ENCODE measurements at places on chromosomes 1 and 21.

GRCh38 chr1:182101415-182102042 is 40.0 kb upstream of the ZNF648 start:
- DNase-seq: no peak

GRCh38 chr1:87243573-87243972 is 85.1 kb upstream of the LMO4 start:
- DNase-seq: no peak

- DNase-seq: no peak
Observed at GRCh38 chr1:16175610-16176553, 20.0 kb upstream of the EPHA2 start.

DNA sequence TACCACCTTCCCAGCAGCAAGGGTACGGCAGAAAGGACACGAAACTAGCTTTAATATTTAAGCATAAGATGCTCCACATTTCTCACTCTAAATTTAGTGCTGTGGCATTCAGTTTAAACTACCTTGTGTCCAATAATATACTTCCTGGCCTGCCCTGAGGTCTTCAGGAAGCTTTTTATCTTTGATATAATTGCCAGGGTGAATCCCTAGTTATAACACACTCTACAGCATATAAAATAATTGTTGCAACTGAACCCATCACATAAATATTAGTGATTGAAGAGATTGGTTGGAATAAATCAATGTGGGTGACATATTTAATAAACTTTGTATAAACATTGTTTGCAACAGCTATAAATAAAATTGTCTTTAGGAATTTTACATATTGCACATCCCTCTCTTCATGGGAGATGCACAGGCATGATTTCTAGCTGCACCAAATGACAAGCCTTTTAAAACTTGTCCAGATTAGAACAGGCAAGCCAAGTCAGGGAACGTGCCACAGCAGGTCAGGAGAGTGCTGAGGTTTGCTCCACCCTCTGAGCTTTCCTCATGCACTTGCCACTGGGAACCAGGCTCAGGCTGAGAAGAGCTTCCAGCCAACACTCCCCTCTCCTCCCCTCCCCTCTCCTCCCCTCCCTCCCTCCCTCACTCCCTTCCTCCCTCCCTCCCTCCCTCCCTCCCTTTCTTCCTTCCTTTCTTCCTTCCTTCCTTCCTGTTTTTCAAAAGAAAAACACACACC is 623.2 kb upstream of the PKN2 start:
- DNase-seq: no peak

DNA sequence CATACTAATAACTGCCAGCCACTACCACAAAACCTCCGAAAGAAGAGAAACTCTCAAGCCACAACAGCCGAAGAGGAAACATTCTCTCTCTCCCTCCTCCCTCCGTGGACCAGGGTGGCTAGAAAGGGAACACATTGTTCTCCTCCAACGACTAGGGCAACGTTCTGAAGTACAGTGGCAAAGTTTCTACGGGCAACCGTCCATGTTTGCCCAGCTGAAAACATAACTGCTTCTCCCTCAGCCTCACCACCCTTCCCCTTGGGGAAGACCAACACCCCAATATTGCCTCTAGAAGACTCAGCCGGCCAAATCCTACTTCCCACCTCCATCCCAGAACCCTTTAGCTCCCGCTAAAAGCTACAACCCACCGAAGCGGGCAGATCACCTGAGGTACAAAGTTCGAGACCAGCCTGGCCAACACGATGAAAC is 2.0 kb downstream of the GLUL start:
- DNase-seq: peak; percentile 7

DNA sequence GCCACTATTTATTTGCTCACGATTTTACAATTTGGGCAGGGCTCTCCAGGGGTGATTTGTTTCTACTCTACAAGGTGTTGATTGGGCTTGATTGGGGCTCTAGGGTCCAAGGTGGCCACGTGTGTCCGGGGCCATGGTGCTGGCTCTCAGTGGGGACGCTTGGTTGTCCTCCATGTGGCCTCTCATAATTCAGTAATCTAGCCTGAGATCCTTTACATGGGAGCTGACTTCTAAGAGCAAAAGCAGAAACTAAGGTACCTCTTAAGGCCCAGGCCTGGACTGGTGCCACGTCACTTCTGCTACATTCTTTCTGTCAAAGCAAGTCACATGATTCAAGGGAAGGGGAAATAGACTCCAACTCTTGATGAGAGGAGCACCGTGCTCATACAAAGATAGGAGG is 8.1 kb upstream of the PSRC1 start:
- DNase-seq: no peak

- DNase-seq: no peak
Observed at GRCh38 chr1:91123773-91124172, 101.9 kb upstream of the ZNF644 start.

GRCh38 chr1:198936371-198937083 is 297.7 kb downstream of the PTPRC start:
- DNase-seq: no peak

Data from CD4-positive, alpha-beta T cell treated with Interleukin-6 for 4 hours (primary cell).